ENCODE measurements at places on chromosomes 4 and X.

DNA sequence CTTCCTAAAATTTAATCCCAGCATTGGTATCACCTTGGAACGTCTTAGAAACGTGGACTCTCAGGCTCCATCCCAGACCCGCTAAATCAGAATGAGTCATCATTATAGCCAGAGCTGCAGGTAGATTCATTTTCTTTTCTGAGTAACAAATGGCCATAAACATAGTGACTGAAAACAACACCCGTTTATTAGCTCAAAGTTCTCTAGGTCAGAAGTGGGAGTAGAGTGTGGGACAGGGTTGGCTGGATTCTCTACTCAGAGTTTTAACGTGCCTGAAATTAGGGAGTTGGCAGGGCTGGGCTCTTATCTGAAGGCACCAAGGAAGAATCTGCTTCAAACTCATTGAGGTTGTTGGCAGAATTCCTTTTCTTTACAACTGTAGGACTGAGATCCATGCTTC is 101.8 kb upstream of the C1QTNF7 start:
- no peak for DNase-seq

DNA sequence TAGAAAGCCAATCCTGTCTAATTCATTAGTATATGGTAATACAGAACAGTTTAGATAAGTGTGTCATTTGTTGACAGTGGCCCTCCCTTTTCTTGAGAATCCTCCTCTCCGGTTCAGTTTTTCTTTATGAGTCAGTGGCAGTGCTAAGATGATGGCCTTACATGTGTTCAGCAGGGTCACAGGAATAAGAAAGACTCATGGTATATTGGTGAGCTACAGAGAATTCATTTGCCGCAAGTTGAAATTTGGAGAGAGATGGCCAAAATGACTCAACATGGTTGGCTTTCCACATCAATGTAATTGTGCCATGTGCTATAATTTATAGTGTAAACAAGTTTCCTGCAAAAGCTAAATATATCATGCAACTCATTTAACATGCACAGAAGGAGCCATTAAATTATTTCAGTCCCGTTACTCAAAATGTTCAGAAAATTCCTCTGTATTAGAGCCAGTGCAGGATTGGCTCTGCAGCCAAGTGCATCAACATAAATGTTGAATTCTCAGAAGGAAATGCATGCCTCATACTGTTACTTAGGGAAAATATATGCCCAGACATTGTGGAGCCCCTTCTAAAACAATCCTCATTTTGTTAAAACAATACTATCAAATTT is 374.3 kb downstream of the AFF2 start:
- DNase-seq = no peak

GRCh38 chr4:17546678-17547077 is 30.3 kb upstream of the LAP3 start:
- no peak for DNase-seq

GRCh38 chrX:85907316-85907715 is 140.0 kb downstream of the CHM start:
- DNase-seq = no peak

DNA sequence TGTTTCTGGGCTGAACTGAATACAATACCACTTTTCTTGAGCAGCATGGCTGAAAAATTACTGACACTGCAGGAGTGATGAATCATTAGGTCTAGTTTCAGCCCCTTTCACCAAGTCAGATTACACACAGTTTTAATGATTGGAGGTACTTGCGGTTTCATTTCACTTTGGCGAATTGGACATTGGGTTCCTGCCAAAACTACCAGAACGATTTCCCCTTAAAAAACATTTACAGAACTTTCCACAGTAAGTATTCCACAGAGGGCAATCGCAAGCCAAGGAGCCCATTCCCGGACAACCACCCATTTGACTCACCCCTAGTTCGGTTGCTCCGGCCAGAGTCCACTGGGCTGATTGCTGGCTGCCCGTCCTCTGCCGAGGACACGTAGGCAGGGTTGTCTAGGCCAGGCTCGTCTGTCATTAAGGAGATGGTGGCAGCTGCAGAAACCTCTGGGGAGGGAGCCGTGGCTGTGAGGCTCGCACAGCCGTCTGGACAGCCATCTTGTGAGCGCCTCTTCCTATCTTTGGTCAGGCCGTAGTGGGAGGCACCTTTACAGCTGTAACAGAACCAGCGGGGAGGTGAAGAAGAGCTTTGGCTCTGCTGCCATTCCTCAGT is 83.5 kb downstream of the LNX1 start:
- peak; percentile 60 for DNase-seq

- no peak for DNase-seq
Observed at GRCh38 chrX:70664726-70665125, 220.1 kb downstream of the DLG3 start.

DNA sequence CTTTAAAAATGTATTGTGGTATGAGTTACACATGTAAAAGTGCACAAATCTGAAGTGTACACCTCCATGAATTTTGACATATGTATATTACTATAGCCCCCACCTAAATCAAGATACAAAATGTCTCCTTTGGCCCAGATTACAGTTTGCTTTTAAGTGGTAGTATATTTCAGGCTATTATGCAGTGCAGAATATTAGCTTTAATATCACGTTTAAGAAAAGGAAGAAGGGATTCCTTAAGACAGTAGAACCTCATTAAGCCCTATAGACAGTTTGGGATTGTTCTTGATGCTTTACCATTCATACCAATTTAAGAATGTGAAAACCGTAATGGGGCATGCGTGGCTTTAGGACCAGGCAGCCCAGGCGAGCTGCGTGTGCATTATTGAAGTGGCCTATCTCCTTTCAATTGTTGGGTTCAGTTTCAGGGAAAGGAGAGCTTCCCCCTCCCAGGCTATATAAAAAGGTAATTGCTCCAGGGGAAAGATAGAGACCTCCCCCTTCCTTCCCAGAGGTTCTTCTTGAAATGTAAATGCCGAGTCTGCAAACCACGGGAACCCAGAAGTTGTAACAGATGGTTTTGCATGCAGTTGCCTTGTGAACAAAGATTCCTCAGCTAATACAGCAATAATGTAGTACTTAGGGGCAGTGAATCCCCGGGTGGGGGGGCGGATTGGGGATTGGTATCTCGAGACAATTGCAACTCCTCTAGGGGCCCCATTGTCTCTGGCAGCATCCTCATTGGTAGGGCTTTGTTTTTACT is 106.1 kb downstream of the UCHL1 start:
- no peak for DNase-seq

DNA sequence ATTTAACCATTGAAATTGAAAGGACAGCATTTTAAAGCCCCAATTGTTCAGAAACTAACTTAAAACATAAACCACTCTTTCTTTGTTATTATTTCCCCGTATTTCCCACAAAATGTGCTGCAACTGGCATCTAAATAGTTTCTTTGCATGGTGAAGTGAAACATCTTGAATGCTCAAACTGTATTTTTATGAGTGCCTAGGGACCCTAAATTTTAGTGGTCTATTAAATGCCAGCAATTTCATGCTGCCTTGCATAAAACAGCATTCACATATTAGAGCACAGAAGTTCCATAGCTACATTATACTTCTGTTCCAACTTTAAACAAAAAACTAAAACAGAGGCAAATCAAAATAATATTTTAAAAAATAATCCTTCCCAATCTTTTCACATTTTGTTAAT is 5.4 kb downstream of the RAB28 start:
- DNase-seq = no peak

- DNase-seq = no peak
Observed at GRCh38 chr4:7431696-7432530, 2.8 kb downstream of the PSAPL1 start.

DNA sequence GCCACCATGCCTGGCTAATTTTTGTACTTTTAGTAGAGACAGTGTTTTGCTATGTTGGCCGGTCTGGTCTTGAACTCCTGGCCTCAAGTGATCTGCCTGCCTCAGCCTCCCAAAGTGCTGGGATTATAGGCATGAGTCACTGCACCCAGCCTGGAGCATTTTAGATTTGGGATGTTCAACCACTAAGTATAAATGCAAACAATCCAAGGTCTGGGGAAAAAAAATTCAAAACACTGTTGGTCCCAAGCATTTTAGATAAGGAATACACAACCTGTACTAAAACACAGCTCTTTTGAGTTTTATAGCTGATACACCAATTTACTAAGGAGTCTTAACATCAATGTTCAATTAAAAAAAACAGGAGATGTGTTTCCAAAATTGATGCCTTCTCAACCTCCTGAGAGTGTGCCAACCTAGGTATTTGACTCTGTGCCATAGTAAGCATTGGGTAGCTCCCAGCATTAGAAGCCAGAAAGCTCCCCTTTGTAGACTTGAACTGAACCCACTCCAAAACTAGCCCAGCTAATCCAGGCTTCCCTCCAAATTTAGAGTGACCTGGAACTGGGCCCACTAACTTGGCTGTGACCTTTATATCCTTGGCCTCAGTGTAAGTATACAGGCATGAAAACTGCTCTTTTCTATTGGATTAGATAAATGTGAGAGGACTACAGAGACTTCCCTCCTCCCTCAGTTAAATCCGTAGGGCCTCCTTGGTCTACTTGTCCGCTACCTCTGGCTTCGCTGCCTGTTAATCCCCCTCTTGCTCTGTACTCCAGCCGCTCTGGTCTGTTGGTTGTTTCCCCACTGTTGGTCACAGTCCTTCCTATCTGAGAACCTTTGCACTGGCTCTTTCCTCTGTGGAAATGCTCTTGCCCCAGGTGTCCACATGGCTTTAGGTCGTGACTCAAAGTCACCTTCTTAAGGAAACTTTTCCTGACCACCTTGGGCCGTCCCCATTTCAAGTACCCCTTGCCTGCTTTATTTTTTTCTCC is 77.6 kb downstream of the CCKAR start:
- no peak for DNase-seq

DNA sequence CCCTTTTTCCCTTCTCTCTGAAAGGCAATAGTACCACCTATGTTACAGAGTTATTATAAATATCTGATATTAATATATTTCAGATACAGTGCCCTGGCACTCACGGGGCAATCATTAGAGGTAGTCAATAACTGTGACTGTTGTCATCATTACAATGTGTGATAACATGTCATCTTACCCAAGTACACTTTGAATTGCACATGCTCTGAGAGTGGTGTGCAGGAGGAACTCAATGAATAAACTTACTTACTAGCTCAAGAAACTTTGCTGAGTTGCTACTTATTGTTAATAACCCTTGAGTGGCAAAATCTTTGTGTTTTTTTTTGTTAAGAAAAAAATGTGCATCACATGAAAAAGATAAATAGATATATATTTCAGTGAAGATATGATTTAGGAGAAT is 275.1 kb upstream of the RASGEF1B start:
- DNase-seq = no peak
